Esophagus muscularis mucosa (tissue), 4 donors: ENCODE measurements at places on chromosomes 4 and X. TPM values are rescaled to one million over a fixed set of nuclear protein-coding genes. Genes with fewer than 3 reads are reported as not detected.

FREM3 gene
- total RNA-seq = not detected

SPANXN4 gene
- total RNA-seq = not detected

DNA sequence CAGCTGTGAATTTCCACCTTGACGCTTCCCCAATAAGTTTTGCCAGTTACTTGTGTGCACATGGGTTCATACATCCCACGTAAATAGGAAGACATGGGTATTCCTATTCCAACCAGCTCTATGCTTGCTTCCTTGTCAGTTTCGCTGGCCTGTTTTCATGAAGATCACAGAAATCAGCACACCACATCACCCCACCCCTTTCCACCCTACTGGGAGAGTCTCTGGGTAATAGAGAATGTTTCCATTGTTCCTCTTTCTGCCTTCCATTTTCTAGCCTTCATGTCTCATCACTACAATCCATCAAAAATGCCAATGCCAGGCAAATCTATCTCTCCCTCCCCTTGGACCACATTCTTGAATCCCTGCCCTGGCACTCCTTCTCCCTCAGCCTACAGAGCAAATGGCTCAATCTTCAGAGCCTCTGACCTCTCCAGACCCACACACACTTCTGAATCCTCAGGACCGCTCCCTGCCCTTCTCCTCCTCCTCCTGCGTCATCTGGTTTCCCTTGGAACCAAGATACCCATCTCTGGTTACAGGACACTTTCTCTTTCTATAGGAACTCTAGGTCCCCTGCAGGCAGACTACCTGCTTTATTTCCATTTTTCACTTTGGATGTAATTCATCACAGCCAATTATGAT, 323.3 kb downstream of the DHX15 start:
- H3K4me3 ChIP-seq = no peak overlapping the region
- H3K4me1 ChIP-seq = no peaks in the 10 kb centered on the region
- DNase-seq = no peak
- no peaks in the 10 kb centered on the region for H3K27me3 ChIP-seq
- H3K36me3 ChIP-seq = no peaks in the 10 kb centered on the region

CXXC4 gene
- total RNA-seq = 1.7 TPM

- H3K4me3 ChIP-seq = no peak overlapping the region
- no peak overlapping the region for H3K27ac ChIP-seq
- DNase-seq = no peak
- H3K4me1 ChIP-seq = no peaks in the 10 kb centered on the region
These were observed 25.1 kb downstream of the DDX60 start for GRCh38 chr4:168293386-168293975.

DCAF12L1 gene
- total RNA-seq = not detected

GRCh38 chr4:15327311-15328298, 100.2 kb upstream of the C1QTNF7 start:
- H3K27me3 ChIP-seq = no peaks in the 10 kb centered on the region
- peak overlapping the region; percentile 13 for H3K27ac ChIP-seq
- DNase-seq = no peak
- no peaks in the 10 kb centered on the region for H3K4me1 ChIP-seq

DNA sequence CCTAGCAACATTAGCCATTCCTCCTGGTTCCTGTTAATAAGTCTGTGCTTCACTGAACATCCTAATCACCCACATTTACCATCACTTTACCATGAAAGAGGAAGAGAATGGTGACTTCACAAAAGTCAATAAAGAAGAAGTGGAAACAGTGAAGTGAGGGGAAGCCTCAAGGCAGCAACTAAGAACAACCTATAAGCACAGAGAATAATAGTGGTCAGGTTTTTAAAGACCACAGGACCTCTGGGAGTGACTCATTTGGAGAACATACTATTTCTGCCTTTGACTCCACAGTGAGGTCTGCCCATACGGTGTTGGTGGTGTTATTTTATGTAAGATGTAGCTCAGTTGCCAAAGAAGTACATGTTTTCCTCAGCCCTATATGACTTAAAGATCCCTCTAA, 86.0 kb upstream of the TET2 start:
- no peaks in the 10 kb centered on the region for H3K27me3 ChIP-seq
- no peak for DNase-seq
- H3K4me3 ChIP-seq = no peak overlapping the region

SPATA18 gene
- 7.5 TPM for total RNA-seq

DNA sequence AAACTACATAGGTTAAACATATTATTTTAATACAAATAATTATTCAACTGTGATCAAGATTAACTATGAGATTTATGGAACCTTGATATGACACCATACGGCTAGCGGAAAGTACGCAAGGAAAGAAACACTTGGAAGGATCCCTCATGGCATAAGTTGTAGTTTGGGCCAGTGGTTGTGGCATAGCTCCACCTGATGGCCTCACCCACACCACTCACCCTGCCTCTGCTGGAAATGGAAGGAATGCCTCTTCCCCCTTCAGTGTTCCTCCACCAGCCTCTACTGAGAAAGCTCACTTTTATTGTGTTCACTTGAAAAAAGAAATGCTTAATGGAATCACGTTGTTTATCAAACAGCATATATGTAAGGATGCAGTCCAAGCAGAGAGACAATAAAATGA, 86.4 kb downstream of the BMP15 start:
- H3K4me1 ChIP-seq = no peaks in the 10 kb centered on the region
- no peaks in the 10 kb centered on the region for H3K36me3 ChIP-seq
- H3K27ac ChIP-seq = no peak overlapping the region
- no peak overlapping the region for H3K4me3 ChIP-seq
- DNase-seq = no peak
- no peaks in the 10 kb centered on the region for H3K27me3 ChIP-seq

- H3K4me1 ChIP-seq = no peaks in the 10 kb centered on the region
- no peak for DNase-seq
- H3K4me3 ChIP-seq = no peak overlapping the region
- H3K27me3 ChIP-seq = no peaks in the 10 kb centered on the region
These were observed 163.5 kb upstream of the GYPA start for GRCh38 chr4:144304025-144304424.

F8A1 gene
- 13.2 TPM for total RNA-seq

F9 gene
- total RNA-seq = not detected

- H3K4me3 ChIP-seq = no peak overlapping the region
- no peak for DNase-seq
- no peaks in the 10 kb centered on the region for H3K27me3 ChIP-seq
- no peaks in the 10 kb centered on the region for H3K4me1 ChIP-seq
- no peak overlapping the region for H3K27ac ChIP-seq
These were observed 57.7 kb upstream of the TENM3 start for GRCh38 chr4:182185491-182185890.

GRCh38 chr4:138595731-138596460, 353.7 kb upstream of the SLC7A11 start:
- H3K4me1 ChIP-seq = peaks cover 19% of the 10 kb centered on the region
- H3K27ac ChIP-seq = peak overlapping the region; percentile 49
- H3K27me3 ChIP-seq = no peaks in the 10 kb centered on the region
- H3K4me3 ChIP-seq = no peak overlapping the region

KDM5C gene
- 69.9 TPM for total RNA-seq

- H3K4me3 ChIP-seq = no peak overlapping the region
- no peak for DNase-seq
- no peaks in the 10 kb centered on the region for H3K36me3 ChIP-seq
- no peaks in the 10 kb centered on the region for H3K27me3 ChIP-seq
These were observed 55.8 kb downstream of the WWC2 start for GRCh38 chr4:183154701-183155391.

SYP gene
- 5.6 TPM for total RNA-seq

PPP1R2C gene
- not detected for total RNA-seq

GRCh38 chr4:75612306-75612705, 18.0 kb downstream of the CDKL2 start:
- H3K36me3 ChIP-seq = no peaks in the 10 kb centered on the region
- no peaks in the 10 kb centered on the region for H3K4me1 ChIP-seq
- no peak for DNase-seq

DNA sequence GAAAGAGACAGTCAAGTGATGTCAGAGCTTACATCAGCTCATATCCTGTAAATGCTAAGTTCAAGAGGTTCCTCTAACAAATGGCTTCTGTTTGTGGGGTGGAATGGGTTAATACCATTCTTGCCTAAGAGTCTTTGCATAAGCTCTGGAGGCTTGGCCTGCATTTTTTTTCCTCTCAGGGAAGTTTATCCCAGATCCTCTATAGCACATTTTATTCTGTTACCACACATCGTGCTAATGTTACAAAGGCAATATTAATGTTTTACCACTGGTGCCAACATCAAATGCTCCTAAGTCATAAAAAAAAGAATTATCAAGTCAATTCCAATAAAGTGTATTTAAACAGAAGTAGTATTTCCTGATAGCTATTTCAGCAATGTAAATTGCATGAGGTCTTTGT, 2.9 kb upstream of the ADH6 start:
- no peak for DNase-seq
- no peaks in the 10 kb centered on the region for H3K36me3 ChIP-seq
- no peaks in the 10 kb centered on the region for H3K27me3 ChIP-seq
- H3K4me3 ChIP-seq = no peak overlapping the region
- peak overlapping the region; percentile 20 for H3K27ac ChIP-seq
- H3K4me1 ChIP-seq = no peaks in the 10 kb centered on the region

DNA sequence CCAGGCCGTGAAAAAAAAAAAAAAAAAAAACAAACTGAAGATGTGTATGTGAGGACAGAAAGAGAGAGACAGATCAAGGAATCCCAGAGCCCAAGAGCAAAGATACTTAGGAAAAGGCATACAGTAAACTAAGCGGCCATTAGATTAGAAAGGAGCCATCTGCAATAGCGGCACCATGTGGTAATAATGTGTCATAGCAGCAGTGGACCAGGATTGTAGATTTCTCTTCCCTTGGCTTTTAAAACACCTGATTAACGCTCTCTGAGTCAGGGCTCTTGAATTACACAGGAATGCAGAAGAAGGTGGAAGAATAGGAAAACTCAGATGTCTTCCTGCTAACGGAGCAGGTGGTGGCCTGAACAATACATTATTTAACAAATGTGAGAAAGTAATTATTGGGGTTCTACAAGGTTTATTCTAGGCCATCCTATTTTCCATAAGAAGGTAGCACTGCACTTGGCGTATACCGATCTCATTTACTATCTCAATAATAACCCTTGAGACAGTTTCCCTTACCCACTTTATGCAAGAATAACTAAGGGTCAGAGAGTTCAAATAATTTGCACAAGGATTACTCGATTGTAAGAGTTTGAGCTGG, 182.7 kb downstream of the KCNIP4 start:
- no peaks in the 10 kb centered on the region for H3K27me3 ChIP-seq
- no peaks in the 10 kb centered on the region for H3K4me1 ChIP-seq
- H3K27ac ChIP-seq = no peak overlapping the region

TMEM31 gene
- total RNA-seq = not detected

- no peak for DNase-seq
- H3K27ac ChIP-seq = no peak overlapping the region
- no peaks in the 10 kb centered on the region for H3K4me1 ChIP-seq
- H3K4me3 ChIP-seq = no peak overlapping the region
- H3K27me3 ChIP-seq = no peaks in the 10 kb centered on the region
These were observed 131.9 kb upstream of the USP9X start for GRCh38 chrX:40953369-40953768.

GRCh38 chrX:114583646-114584374, at the start of gene HTR2C:
HTR2C (plus strand) TSS chrX:114584086; CDS start chrX:114726937, 142,851 bp downstream.
- H3K27ac ChIP-seq = no peak within 1 kb of the TSS
- peaks cover 4% of the 10 kb centered on the region for H3K27me3 ChIP-seq
- DNase-seq = no peak
- no peaks in the 10 kb centered on the region for H3K36me3 ChIP-seq

GRCh38 chr4:145703850-145704497, 24.0 kb downstream of the C4orf51 start:
- no peak for DNase-seq
- H3K36me3 ChIP-seq = no peaks in the 10 kb centered on the region
- no peaks in the 10 kb centered on the region for H3K27me3 ChIP-seq
- no peak overlapping the region for H3K4me3 ChIP-seq
- no peak overlapping the region for H3K27ac ChIP-seq

LONRF3 gene
- total RNA-seq = 16.2 TPM

PABPC4L gene
- total RNA-seq = 1.5 TPM

GRCh38 chr4:98673288-98673644, 14.9 kb upstream of the TSPAN5 start:
- no peak overlapping the region for H3K27ac ChIP-seq
- H3K4me1 ChIP-seq = no peaks in the 10 kb centered on the region
- H3K27me3 ChIP-seq = no peaks in the 10 kb centered on the region
- no peaks in the 10 kb centered on the region for H3K36me3 ChIP-seq

DNA sequence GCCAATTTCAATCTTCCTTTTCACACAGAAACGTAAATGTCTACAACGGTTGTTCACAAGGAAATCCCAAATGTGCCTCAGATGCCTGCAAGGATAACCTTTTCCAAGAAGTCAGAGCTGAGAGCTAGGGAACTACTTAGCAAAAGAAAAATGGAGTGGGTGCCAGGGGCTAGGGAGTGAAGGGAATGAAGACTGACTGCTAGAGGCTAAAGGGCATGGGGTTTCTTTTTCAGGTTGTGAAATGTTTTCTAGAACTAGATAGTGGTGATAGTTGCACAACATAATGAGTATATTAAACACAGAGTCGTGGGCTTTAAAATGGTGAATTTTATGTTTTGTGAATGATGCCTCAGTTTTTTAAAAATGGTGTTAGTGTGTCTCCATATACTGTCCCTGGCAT, 53.4 kb downstream of the CD99L2 start:
- no peaks in the 10 kb centered on the region for H3K36me3 ChIP-seq
- no peak overlapping the region for H3K4me3 ChIP-seq
- no peaks in the 10 kb centered on the region for H3K27me3 ChIP-seq
- no peaks in the 10 kb centered on the region for H3K4me1 ChIP-seq
- no peak for DNase-seq
- H3K27ac ChIP-seq = no peak overlapping the region

GRCh38 chr4:1683261-1683735, 815 bp downstream of the FAM53A start:
- no peaks in the 10 kb centered on the region for H3K27me3 ChIP-seq
- H3K27ac ChIP-seq = peak overlapping the region; percentile 99
- peaks cover 22% of the 10 kb centered on the region for H3K4me1 ChIP-seq
- H3K4me3 ChIP-seq = peak overlapping the region; percentile 72

PCDH11X gene
- 0.33 TPM for total RNA-seq

DNA sequence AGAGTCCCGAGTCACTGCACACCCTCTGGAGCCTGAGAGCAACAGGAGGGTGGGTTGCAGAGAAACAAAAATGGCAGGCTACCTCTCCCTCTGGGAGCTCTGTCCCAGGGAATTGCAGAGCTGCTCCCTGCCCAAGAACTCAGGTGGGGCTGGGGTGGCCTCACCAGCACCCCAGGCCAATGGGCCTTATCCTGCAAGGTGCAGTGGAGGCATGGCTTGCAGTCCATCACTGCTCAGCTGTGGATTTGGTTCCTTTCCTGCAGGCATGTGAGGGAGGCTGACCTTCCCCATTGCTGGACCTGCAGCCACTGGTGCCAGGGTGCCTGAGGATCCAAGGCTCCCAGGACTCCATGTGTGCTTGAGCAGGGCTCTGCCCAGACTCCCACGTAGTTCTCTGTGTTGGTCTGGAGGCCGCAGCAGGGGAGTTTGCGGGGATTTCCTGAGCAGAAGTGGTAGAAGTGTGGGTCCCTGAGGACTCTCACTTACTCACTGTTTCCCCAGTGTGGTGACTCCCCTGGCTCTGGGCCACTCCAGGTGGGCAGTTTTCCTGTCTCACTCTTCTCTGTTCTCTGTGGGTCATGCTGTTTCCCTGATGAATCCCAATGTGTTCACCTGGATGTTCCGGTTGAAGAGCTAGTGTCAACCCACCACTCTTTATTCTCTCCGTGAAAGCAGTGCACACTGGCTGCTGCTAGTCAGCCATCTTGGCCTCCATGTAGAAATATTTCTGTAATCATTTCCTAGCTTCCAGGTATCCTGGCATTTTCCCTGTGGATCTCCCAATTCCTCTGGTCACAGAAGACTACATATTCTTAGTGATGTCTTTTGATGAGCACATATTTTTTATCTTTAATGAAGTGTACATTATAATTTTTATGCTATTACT, 82.3 kb downstream of the ARHGAP24 start:
- H3K36me3 ChIP-seq = no peaks in the 10 kb centered on the region
- no peak overlapping the region for H3K27ac ChIP-seq
- no peak for DNase-seq
- no peaks in the 10 kb centered on the region for H3K4me1 ChIP-seq

TASL gene
- total RNA-seq = 0.75 TPM
